ENCODE measurements at places on chromosomes 6 and 20.

DNA sequence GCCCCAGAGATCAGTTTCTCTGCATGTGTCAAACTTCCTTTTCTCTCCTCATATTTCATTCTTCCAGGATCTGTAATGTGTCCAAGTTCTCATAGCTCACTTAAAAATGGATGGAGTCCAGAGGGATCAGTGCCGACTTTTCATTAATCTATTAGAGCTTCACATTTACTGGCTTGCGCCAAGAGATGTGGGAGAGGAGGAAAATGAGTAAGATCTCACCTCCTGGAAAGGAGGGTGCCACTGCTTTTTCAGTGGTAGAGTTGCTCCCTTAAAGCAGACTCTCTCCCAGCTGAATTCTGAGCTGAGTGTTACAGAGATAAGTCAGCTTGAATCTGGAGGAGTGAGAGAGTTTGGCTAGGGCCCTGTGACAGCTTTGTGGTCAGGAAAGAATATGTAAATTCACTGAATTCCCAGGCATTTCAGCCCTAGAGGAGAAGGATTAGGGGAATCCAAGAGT is 175.9 kb downstream of the SOX4 start:
- DNase-seq, result no peak

DNA sequence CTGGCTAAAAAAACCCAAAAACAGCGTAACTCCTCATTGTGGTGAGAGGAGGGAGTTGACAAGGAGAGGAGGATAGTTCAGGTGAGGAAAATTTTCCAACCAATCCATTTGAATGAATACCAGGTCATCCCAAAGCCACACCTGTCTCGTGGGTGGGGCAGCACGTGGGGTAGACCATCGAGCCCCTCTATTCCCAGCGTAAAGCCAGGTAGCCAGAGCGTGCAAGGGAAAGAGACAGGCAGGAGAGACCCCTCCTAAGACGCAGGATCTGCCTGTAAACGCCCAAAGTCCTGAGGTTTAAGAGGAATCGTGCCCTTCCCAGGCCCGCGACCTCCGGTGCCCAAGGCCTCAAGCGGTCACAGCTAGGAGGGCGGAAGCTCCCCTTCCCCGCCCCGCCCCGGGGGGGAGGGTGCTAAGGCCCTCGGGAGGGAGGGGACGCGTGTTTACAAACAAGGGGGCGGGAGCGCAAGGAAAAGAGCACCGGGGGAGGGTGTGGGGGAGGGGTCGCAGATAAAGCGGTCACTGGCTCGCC is 712 bp downstream of the RXRB start:
- DNase-seq, result peak; percentile 89

DNA sequence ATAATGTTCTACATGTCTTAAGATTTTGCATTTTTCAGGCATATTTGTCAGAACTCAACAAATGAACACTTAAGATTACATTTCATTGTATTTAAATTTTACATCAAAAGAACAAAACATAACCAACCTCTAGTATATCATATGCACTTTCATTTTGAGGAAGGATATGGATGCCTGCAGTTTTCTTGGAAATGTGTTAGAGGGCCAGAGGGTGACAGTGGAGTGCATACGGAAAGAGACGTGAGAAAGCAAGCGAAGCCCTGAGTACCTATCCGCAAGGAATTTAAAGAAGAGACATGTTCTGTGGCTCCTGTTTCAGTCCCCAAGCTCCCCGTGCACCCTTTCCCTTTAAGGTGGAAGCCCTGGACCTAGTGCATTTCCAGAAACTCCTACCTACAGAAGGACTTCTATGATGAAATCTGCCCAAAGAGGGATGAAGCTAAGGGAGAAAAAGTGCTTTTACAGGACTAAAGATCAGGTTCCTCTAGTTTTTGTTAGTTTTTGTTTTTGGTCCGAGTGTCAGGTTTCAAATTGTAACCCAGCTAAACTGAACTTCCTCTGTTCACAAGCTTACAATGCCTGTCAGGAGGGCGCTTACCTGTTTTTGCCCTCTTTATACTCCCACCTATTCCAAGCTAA is 38.8 kb downstream of the EZR start:
- DNase-seq, result no peak

- DNase-seq, result no peak
These were observed 31.4 kb upstream of the SIRPG start for GRCh38 chr20:1688886-1689538.

GRCh38 chr6:43604174-43604573 is 24.9 kb downstream of the GTPBP2 start:
- DNase-seq, result no peak

DNA sequence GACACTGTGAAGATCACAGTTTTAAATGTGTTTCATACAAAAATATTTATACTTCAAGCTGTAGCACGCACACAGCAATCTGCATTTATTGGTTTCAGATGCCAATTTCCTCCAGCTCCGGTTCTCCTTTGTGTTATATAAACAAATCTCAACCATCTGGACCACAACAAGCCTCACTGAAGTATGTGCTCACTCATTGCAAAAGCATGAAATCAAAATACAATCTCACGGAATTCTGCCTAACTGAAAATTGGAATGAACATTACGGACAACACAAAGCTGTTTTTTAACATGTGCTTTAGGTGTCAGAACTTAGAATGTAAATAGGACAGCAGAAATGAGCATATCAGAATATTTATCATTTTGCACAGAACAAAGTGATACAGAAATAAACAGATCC is 38.0 kb downstream of the RCAN2 start:
- no peak for DNase-seq

- no peak for DNase-seq
These were observed 34.1 kb downstream of the UTRN start for GRCh38 chr6:144319211-144319610.

- no peak for DNase-seq
These were observed 83.7 kb downstream of the STXBP5 start for GRCh38 chr6:147287869-147288271.

DNA sequence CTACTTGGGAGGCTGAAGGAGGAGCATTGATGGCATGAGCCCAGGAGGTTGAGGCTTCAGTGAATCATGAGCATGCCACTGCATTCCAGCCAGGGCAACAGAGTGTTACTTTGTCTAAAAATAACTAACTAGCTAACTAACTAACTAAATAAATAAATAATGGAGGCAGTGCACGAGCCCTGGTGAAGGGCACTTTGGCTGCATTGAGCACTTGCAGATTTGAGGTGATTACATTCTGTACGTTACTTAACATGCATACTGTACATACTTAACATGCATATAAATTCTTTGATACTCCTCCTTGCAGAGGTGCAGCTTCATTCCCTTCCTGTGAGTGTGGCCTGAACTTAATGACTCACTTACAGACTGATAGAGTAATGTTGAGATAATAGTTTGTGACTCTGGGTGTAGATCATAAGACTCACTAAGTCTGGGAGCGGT is 10.7 kb downstream of the HLA-A start:
- no peak for DNase-seq

DNA sequence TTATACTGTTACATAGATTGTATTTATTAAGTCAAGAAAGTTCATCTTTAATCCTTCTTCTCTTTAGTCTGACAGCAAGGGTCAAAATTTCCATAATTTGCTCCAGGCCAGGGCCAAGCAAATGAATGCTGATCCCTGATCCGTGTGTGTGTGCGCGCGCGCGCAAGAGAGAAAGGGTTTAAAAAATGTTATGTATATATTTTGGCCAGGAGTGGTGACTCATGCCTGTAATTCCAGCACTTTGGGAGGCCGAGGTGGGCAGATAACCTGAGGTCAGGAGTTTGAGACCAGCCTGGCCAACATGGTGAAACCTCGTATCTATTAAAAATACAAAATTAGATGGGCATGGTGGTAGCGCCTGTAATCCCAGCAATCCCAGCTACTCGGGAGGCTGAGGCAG is 61.7 kb downstream of the GTF2H5 start:
- no peak for DNase-seq

GRCh38 chr20:23358923-23359593 is 2.9 kb upstream of the GZF1 start:
- no peak for DNase-seq

DNA sequence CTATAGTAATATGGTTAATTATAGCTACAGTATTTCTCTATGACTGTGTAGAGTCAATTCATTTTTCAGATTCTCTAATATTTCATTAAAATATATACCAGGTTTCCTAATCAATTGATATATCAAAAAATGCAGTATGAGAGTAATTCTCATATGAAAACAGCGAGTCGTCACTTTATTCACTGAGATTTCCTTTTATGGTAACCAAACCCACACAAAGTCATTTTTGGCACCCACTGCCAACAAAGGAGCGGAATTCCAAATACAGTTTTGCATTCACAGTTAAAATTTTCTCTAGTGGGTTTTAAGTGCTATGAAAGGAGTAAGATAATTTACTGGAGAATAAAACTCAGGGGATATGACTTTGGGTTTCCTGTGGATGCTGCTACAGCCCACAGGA is 163.8 kb downstream of the HIVEP2 start:
- no peak for DNase-seq

DNA sequence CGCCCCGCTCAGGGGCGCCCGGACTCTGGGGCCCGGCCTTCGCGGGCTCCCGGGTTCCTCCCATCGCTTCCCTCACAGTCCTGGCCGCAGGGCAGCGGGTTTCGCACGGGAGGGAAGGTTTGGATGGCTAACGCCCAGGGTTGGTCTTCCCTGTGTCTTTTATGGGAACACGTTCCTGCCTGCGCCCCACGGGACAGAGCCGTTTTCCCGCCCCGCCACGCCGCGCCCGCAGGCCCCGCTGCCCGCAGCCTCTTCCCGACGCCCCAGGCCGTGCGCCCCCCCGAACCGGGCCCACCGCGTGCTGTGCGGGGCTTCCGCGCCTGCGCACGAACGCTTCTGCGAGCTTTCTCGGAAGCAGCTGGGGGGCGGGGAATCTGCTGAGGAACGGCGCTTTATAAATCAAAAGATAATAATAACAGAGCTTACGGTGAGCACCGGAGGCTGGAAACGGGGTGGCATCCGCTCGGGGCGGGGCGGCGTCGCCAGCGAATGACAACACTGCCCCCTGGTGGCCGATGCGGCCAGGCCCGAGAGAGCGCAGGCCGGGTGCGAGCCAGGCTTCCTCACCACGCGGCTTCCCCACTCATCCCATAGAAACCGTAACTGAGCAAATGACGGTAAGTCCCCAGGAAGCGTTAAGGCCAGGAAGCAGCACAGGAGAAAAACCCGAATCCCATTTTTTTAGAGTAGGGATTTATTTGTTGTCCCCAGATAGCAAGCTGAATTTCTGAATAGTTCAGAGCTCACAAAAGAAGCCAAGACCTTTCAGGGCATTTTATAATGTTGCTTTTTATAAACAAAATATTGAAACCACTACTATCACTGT is 116.4 kb downstream of the MYLK4 start:
- peak; percentile 61 for DNase-seq

- no peak for DNase-seq
These were observed 30.0 kb downstream of the RAET1L start for GRCh38 chr6:149995235-149995750.

- DNase-seq, result no peak
These were observed 431.9 kb upstream of the GJE1 start for GRCh38 chr6:141700819-141701218.

- DNase-seq, result peak; percentile 75
These were observed 37.5 kb downstream of the NOX3 start for GRCh38 chr6:155418017-155418761.

GRCh38 chr20:53826597-53827291 is 233.1 kb upstream of the ZNF217 start:
- DNase-seq, result peak; percentile 47

DNA sequence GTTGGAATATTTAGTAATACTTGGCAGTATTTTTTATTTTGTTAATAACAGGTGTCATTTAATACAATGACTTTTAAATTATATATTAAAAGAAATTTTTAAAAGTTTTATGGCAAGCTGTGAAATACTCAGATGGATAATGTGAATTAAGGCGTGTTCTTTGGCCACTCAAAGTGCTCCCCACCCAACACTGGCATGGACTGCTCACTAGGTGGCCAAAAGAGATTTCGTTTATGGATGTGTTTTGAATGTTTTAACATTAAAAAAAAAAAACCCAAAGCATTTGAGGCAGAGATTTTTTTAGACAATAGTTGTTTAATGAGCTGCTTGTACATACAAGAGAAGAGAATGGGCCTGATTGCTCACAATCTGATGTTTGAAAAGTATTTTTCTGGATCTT is 86.5 kb downstream of the QKI start:
- no peak for DNase-seq

- no peak for DNase-seq
These were observed 25.1 kb upstream of the SLC17A3 start for GRCh38 chr6:25899123-25899522.

DNA sequence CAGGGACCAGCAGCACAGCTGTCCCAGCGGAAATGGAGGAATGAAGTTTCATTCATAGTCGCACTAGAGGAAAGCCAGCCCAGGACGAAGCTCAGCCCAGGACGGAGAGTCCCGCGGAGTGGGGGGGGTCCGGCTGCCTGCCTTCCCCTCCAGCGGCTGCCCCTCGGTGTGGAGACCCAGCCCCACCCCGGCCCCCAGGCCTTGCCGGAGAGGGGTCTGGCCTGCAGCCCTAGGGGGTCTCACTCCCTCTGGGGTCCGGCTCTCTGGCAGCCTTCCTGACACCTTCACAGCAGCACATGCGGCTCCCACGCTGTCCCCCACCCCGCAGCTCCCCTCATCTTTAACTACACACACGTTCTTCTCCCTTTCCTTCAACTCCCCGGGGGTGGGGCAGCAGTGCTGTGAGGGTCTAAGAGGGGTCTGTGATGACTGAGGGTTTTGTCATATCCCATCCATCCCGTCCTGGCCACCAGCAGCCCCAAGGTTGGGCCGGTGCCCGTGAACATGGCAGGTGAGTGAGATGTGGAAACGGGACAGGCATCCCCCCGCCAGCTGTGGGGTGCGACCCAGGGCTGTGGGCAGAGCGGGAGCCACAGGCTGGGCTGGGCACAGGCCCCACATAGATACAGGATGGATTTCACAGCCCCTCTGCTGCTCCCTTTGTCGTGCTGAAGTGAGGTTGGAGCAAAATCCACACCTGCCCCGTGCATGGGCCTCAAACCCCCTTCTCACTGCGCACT is 41.8 kb downstream of the DLL1 start:
- no peak for DNase-seq

DNA sequence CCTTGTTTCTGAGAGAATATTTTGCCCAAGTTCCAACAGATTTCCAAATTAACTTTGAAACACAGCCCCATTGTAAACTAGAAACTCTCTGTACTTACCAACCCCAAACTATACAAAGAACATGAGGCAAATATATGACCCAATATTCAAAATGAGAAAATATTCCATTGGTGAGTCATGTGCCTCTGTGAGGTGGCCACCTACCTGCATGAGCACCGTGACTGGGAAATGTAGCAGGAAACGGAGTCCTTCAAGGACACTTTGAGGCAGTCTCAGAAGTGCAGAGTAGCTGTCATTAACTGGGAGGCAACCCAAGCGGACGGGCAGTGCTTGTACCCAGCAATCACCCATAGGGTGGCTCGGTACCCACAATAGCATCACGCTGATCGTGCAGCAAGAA is 335.5 kb upstream of the NOX3 start:
- no peak for DNase-seq

Measured in NAMALWA (cell line).